ENCODE measurements at places on chromosomes 3 and 15.

- no peak for DNase-seq
Measured at GRCh38 chr3:108242776-108243175, 20.6 kb upstream of the IFT57 start.

GRCh38 chr3:65153850-65154512, 466.2 kb upstream of the ADAMTS9 start:
- no peak for DNase-seq

GRCh38 chr3:49378249-49378895, 20.2 kb upstream of the GPX1 start:
- no peak for DNase-seq

DNA sequence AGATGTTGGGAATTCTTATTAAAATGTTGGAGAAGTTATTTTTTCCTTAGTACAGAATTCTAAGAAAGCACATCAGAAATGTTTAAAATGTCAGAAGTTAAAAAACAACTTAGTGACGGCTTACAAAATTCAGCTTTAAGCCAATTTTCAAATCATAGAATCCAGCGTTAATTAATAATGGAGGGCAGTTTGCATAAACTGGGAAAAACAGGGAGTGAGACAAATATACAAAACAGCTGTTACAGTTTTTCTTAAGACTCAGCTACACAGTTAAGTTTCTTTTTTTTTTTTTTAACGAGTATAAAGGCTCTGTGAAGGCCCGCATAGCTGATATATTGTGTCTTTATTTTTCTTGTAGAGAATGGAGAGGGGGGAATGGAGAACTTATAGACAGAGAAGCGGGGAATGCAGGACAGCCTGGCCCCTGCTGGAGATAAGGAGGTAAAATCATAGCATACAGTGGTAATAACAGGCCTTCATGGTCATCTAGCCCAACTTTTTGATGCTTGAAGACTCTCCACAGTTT, 164.4 kb downstream of the BBX start:
- no peak for DNase-seq

DNA sequence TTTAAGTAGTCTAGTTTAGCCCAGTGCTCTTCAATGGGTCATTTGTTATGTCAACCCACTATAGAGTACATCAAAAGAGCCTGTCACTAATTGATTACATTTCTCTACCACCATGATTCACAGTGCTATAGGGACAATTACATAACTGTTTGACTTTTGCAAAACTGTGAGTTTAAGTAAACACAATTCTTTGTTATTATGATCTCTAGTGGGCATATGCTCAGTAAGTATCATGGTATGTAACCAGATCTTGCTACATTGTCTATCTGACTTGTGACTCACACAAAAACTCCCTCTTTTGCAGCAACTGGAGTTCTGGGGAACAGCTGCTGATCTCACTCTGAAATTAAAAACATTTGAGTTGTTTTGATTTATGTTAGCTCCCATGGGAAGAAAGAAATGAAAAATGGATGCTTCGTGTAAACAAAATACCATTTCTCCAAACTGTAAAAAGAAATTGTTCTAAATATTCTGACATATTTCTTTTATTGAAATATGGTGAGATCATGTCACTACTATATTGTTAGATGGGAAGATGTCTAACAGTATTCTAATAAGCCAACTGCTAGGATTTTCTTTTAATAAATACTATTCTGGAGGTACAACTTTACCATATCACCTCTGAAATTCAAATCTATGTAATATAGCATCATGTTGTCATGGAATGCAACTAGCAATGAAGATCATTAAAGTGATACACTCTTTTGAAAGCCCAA, 470.4 kb downstream of the ROBO1 start:
- no peak for DNase-seq

DNA sequence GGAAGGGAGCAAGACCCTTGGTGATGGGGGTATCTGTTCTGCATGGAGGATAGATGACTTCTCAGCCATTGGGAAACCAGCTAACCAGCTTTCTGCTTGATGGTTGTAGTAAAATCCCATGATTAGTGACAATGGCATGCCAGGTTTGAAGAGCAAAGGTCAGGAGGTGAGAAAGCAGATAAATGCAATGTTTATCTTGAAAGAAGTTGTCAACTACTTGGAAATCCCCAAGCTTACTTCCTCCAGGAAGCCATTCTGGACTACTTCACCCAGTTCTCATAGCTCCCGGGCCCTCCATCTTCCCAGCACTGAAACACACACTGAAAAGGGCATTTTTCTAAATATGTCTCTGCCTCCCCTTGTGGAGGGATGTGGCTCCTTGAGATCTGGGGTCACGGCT, 51.3 kb downstream of the SMAD3 start:
- DNase-seq: no peak

- DNase-seq: no peak
Measured at GRCh38 chr3:190088890-190089289, 31.8 kb downstream of the P3H2 start.

- DNase-seq: no peak
Measured at GRCh38 chr15:50627351-50628055, 59.1 kb downstream of the TRPM7 start.

DNA sequence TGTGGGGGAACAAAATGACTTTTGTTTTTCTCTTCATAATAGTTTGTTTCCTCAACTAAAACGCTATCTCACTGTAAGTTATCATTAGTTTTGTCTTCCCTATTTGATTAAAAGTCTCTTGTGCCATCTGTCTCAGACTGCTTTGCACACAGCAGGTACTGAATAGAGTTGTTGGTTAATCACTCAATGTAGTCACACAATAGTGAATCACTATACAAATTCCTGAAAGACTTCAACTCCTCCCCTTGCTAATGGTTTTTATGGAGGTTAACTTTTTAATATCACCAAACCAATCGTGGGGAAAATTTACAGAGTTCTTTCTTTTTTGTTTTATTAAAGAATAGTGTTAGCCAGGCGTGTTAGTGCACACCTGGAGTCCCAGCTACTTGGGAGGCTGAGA, 2.6 kb upstream of the NGLY1 start:
- no peak for DNase-seq

DNA sequence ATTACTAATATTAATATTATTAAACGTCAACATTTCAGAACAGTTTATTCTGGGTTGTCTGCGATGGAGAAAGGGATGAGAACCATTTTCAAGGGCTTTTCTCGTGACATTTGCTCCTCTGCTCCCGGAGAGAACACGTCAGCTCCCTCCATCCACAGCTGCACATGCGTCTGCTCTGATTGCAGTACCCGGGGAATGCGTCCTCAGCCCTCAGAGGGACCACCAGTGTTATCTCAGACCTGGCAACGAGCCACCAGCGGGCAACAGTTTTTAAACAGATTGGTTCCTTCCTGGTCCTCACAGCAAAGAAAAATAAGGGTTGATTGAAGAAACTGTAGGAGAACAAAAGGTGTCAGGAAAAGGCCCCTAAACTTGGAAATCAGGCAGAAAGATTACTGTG, 202.2 kb upstream of the ADAMTS9 start:
- DNase-seq: no peak

- no peak for DNase-seq
Measured at GRCh38 chr15:61253186-61253585, 24.1 kb upstream of the RORA start.

GRCh38 chr3:126664591-126665214, 9.8 kb upstream of the TXNRD3 start:
- DNase-seq: no peak
